Neural crest cell (in vitro differentiated cells): ENCODE measurements at places on chromosomes 2 and 18. TPM values are rescaled to one million over a fixed set of nuclear protein-coding genes. Genes with fewer than 3 reads are reported as not detected.

Gene SOX11
- total RNA-seq = 197 and 201 TPM in 2 replicates

- no peak for DNase-seq
Observed at GRCh38 chr18:9762526-9762925, 54.4 kb downstream of the RAB31 start.

Gene TNFRSF11A
- 0.05 and 0.16 TPM in 2 replicates for total RNA-seq

Gene ST8SIA5
- total RNA-seq = 0.79 and 2.7 TPM in 2 replicates

Gene ARHGEF4
- 20.0 and 22.1 TPM in 2 replicates for total RNA-seq

GRCh38 chr18:48832938-48833700 lies 117.6 kb downstream of the SMAD7 start:
- no peak for DNase-seq

DNA sequence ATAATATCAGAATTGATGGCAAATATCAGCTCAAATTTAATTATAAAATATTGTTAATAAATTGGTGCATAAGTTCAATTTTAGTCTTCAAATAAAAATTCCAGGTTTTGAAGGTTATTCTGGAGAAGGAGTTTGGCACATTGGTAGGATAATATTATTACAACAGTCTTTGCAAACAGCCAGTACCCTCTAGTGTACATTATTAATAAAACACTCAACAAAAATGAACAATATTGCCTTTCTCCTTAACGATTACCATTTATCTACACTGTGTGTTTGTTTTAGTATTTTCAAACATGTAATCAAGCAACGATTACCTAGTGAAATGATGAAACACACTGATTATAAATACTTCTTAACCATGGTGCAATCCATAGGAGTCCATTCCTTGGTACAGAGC lies 334.0 kb upstream of the FSIP2 start:
- no peak for DNase-seq

Gene SLC23A3
- 0.34 and 1.5 TPM in 2 replicates for total RNA-seq

Gene ARHGAP25
- 2.5 and 3.0 TPM in 2 replicates for total RNA-seq

DNA sequence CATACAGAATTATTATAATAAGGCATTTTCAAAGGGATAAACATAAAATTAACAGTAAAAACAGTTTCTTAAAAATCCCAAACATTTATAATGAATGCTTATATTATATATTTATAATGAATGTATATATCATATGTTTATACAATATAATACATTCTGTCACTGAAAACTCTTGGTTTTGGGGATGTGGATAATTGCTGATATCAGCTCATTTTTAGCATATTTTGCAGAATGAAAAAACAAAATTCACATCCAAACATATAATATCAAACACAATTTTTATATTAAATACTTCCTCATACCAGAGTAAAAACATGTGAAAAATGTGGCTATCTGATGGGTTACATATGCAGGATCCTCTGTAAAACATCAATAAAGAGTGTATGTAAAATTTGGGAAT lies 202.7 kb upstream of the KLHL14 start:
- DNase-seq = no peak

Gene PLCD4
- 0.37 and 1.1 TPM in 2 replicates for total RNA-seq

GRCh38 chr2:197037863-197038398 lies 111.4 kb upstream of the PGAP1 start:
- no peak for DNase-seq

Gene DCAF17
- total RNA-seq = 21.6 and 22.4 TPM in 2 replicates

- DNase-seq = no peak
Observed at GRCh38 chr2:205531072-205531471, 151.2 kb upstream of the NRP2 start.

GRCh38 chr18:23934252-23934651 lies 80.3 kb upstream of the TTC39C start:
- no peak for DNase-seq

Gene MOB4
- total RNA-seq = 28.0 and 32.2 TPM in 2 replicates

Gene GKN2
- not detected in 2 replicates for total RNA-seq

GRCh38 chr18:61261870-61262269 lies 71.4 kb upstream of the CDH20 start:
- no peak for DNase-seq

DNA sequence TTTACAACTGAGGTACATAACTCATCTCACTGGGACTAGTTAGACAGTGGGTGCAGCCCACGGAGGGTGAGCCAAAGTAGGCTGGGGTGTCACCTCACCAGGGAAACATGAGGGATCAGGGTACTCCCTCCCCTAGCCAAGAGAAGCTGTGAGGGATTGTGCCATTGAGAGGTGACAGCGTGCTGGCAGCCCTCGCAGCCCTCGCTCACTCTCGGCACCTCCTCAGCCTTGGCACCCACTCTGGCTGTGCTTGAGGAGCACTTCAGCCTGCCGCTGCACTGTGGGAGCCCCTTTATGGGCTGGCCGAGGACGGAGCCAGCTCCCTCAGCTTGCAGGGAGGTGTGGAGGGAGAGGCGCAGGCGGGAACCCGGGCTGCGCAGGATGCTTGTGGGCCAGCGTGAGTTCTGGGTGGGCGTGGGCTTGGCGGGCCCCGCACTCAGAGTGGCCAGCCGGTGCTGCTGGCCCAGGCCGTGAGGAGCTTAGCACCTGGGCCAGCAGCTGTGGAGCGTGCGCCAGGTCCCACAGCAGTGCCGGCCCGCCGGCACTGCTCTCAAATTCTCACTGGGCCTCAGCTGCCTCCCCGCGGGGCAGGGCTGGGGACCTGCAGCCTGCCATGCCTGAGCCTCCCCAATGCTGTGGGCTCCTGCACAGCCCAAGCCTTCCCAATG lies 44.5 kb upstream of the FAM110C start:
- DNase-seq = no peak
